ENCODE measurements at places on chromosomes 2 and 18.

GRCh38 chr2:65579506-65580235 is 147.3 kb upstream of the SPRED2 start:
- no peak for DNase-seq

DNA sequence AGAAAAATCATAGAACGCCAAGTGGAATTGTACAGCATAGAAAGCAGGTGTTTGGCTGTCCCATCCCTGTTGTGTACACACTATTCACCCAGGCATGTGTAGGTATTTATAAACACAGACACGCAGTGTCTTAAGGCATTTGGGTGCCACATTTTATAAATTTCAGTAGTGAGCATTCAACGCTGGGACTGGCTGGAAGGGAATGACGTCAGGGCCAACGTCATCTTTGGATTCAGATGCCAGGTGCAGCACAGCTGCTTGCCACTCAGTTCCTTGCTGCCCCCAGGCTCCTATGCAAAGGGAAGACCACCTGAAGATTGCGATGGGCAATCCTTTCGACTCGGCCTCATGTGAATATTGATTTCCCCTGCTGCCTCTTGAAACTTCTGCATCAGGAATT is 461.7 kb upstream of the SOX11 start:
- no peak for DNase-seq

DNA sequence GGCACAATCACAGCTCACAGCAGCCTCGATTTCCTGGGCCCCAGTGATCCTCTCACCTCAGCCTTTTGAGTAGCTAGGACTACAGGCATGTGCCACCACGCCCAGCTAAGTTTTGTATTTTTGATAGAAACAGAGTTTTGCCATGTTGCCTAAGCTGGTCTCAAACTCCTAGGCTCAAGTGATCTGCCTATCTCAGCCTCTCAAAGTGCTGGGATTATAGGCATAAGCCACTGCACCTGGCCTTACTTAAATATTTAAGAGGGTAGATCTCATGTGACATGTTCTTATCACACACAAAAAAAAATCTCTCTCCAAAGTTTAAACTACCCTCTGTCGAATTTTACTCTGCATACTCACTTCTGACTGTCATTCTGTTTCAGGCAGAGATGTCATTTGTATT is 75.4 kb upstream of the CHRNA1 start:
- DNase-seq = no peak

DNA sequence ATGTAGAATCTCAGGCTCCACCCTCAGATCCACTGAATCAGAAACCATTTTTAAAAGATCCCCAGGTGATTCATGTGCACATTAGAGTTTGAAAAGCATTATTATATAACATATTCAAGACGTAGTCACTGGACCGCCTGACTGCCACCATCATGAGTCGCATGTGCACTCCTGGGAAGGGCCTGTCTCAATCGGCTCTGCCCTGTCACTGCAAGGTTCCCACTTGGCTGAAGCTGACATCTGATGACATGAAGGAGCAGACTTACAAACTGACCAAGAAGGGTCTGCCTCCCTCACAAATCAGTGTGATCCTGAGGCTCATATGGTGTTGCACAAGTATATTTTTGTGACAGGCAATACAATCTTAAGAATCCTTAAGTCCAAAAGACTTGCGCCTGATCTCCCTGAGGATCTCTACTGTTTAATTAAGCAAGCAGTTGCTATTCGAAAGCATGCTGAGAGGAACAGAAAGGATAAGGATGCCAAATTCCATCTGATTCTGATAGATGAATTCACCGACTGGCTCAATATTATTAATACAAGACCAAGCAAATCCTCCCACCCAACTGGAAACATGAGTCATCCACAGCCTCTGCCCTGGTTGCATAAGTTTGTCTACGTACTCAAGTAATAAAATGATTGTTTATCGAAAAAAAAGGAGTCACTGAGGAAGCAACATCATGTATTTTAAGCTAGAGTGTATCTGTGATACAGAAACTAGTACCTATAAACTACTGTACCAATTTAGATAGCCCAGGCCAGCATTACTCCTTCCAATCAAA is 26.2 kb downstream of the ATAD2B start:
- DNase-seq = no peak

DNA sequence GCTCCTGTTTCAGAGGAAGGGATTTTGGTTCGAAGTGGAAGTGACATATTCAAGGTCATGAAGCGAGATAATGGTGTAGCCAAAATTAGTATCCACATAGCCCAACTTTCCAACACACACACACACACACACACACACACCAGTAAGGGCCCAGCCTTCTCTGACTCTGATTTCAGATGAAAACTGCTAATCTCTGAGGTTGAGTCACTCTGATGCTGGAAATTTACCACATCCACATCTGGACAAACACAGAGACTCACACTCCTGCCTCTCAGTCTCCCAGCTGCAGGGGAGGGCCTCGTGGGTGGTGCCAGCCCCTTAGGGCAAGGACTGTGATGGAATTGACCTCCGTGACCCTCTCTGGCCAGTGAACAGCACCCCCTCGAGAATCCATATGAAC is 29.0 kb upstream of the SLC35F6 start:
- no peak for DNase-seq

All from activated effector memory CD4-positive, alpha-beta T cell treated with anti-CD3 and anti-CD28 coated beads, Interleukin-2, amount 50 U/mL, for 16 hours (primary cell).